ENCODE measurements at places on chromosomes 12 and 14.
A peak's percentile ranks its signal among the peaks of the same experiment; 100 is the strongest.

- peaks cover 40% of the 10 kb centered on the region for H3K4me1 ChIP-seq
- H3K4me3 ChIP-seq = no peak overlapping the region
- H3K27me3 ChIP-seq = no peaks in the 10 kb centered on the region
- no peaks in the 10 kb centered on the region for H3K36me3 ChIP-seq
Observed at GRCh38 chr14:68612049-68612448, 180.8 kb downstream of the ZFP36L1 start.

DNA sequence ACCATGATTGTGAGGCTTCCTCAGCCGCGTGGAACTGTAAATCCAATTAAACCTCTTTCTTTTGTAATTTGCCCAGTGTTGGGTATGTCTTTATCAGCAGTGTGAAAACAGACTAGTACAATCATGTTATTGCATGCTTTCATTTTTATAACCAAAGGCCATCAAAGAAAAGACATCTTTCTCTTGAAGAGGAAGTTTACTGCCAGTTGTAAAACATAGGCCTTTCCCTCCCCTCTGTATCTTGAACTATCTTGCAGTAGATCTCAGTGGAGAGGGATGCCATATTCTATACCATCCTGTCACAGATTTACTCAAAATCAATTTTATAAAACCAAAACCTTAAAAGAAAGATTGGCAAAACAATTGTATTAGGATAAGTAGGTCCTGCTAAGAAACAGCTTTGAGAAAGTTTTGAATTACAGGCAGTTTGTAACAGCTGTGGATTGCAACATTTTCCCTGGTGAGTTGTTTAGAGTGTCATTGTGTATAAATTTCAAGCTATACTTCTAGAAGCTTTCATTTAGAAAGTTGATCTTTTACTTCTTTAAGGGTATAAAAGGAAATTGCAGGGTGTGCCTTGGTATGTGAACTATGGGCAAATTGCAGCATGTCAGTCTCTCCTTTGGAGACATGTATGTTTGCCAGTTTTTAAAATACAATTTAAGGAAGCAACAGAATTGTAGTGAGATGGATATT is 128.0 kb downstream of the ATP23 start:
- no peaks in the 10 kb centered on the region for H3K27me3 ChIP-seq
- H3K4me3 ChIP-seq = no peak overlapping the region
- H3K27ac ChIP-seq = no peak overlapping the region
- no peak for DNase-seq
- H3K36me3 ChIP-seq = no peaks in the 10 kb centered on the region

DNA sequence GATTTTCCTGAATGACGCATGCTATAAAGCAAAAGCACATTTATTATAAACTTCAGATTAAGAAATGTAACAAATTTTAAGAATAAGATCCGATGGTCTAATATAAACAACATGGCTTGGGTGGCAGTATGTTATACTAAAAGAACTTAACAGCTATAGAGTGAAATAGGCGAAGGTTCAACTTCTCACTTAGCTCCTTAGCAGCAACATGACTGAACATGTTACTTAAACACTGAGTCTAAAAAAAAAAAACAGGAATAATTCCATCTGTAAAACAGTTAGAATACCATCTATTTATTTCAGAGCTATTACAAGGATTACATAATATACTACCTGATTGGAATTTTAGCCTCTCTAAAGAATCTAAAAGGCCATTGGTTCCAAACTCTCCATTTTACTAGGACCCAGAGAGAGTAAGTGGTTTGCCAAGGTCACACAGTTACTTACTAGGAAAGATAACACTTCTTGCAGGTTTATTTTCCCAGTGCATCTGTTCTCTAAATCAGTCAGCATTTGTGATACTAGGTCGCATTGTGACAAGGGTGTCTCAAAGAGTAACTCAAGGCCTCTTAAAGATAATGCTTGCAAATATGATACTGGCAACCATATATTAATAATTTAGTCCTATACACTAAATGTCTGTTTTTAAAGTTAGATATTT is 14.8 kb downstream of the OSBPL8 start:
- H3K4me1 ChIP-seq = peaks cover 24% of the 10 kb centered on the region
- no peaks in the 10 kb centered on the region for H3K36me3 ChIP-seq
- H3K27ac ChIP-seq = no peak overlapping the region
- DNase-seq = no peak
- no peaks in the 10 kb centered on the region for H3K27me3 ChIP-seq
- H3K4me3 ChIP-seq = no peak overlapping the region

GRCh38 chr12:123026094-123026853 is 45.8 kb downstream of the ARL6IP4 start:
- no peaks in the 10 kb centered on the region for H3K4me1 ChIP-seq
- H3K36me3 ChIP-seq = peaks cover 1% of the 10 kb centered on the region
- H3K4me3 ChIP-seq = no peak overlapping the region
- DNase-seq = no peak
- no peak overlapping the region for H3K27ac ChIP-seq

GRCh38 chr12:69239922-69240630 is 707 bp downstream of the CPSF6 start:
- H3K4me1 ChIP-seq = peaks cover 33% of the 10 kb centered on the region
- no peaks in the 10 kb centered on the region for H3K36me3 ChIP-seq
- peak overlapping the region; percentile 99 for H3K27ac ChIP-seq
- H3K27me3 ChIP-seq = no peaks in the 10 kb centered on the region
- H3K4me3 ChIP-seq = peak overlapping the region; percentile 92

- H3K36me3 ChIP-seq = no peaks in the 10 kb centered on the region
- no peak for DNase-seq
- peaks cover 12% of the 10 kb centered on the region for H3K27me3 ChIP-seq
- no peak overlapping the region for H3K27ac ChIP-seq
Observed at GRCh38 chr14:91586410-91586809, 76.3 kb upstream of the PPP4R3A start.

GRCh38 chr12:75349946-75350345 is 15.5 kb downstream of the GLIPR1L1 start:
- no peak overlapping the region for H3K27ac ChIP-seq
- H3K27me3 ChIP-seq = no peaks in the 10 kb centered on the region
- no peaks in the 10 kb centered on the region for H3K36me3 ChIP-seq

GRCh38 chr12:90854136-90854689 is 100.8 kb downstream of the CCER1 start:
- DNase-seq = no peak
- no peaks in the 10 kb centered on the region for H3K27me3 ChIP-seq
- H3K4me3 ChIP-seq = no peak overlapping the region
- no peak overlapping the region for H3K27ac ChIP-seq
- peaks cover 3% of the 10 kb centered on the region for H3K4me1 ChIP-seq
- H3K36me3 ChIP-seq = no peaks in the 10 kb centered on the region

GRCh38 chr12:62296001-62296400 is 35.8 kb downstream of the USP15 start:
- no peaks in the 10 kb centered on the region for H3K4me1 ChIP-seq
- no peak for DNase-seq
- H3K4me3 ChIP-seq = no peak overlapping the region
- H3K36me3 ChIP-seq = peaks cover 26% of the 10 kb centered on the region
- H3K27me3 ChIP-seq = no peaks in the 10 kb centered on the region
- no peak overlapping the region for H3K27ac ChIP-seq

DNA sequence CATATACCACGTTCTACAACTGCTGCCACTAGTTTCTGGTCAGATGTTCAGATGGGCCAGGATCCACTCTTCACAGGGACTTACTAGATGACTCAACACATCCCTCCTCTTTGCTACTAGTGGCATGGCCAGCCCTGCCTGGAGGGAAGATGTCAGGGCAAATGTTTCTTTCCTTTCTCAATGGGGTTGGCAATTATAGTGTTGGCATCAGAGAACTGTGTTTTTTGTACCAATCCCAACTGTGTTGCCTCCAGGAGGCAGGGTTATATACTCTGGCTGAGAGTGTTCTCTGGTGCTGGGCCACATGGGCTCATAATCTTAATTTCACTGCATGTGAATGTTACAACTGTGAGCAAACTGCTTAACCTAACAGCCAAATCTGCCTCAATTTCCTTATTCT is 69.9 kb upstream of the AVPR1A start:
- H3K4me3 ChIP-seq = no peak overlapping the region
- no peaks in the 10 kb centered on the region for H3K36me3 ChIP-seq
- H3K27me3 ChIP-seq = no peaks in the 10 kb centered on the region
- H3K27ac ChIP-seq = no peak overlapping the region
- H3K4me1 ChIP-seq = peaks cover 3% of the 10 kb centered on the region

DNA sequence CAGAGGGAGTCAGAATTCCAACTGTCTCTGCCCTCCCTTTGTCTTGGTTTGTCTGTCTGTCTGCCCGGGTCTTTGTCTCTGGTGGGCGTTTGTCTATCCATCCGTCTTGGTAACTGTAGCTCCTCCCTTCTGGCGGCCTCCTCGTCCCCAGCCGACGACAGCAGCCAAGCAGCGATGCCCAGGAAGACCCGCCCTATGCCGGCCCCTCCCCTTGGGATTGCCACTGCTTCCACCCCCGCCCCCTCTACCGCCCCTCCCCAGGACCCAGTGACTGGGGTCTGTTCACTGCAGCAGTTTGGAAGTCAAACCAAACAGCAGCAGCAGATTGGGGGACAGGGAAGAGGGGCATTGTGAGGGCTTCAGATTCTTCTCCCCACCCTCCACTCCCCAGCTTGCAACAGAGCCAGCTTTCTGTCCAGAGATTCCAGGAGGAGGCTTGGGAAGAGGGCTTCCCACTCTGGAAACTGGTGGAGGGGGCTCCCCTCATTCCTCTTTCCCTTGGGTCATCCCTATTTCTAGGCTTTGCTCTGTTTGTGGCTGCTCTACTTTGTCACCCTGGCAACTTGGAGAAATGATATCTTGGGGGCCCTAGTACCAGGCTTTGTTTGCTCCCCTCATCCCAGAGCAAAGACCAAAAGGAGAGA is 2.4 kb upstream of the RARG start:
- no peak overlapping the region for H3K4me3 ChIP-seq
- H3K27ac ChIP-seq = peak overlapping the region; percentile 99
- no peaks in the 10 kb centered on the region for H3K36me3 ChIP-seq

- no peak overlapping the region for H3K27ac ChIP-seq
- DNase-seq = no peak
- H3K4me3 ChIP-seq = no peak overlapping the region
- peaks cover 23% of the 10 kb centered on the region for H3K4me1 ChIP-seq
- no peaks in the 10 kb centered on the region for H3K27me3 ChIP-seq
Observed at GRCh38 chr14:74963705-74964271, 8.4 kb upstream of the PGF start.

GRCh38 chr12:109302358-109302757 is 6.7 kb downstream of the FOXN4 start:
- H3K36me3 ChIP-seq = no peaks in the 10 kb centered on the region
- DNase-seq = no peak
- H3K27ac ChIP-seq = no peak overlapping the region
- H3K27me3 ChIP-seq = peaks cover 29% of the 10 kb centered on the region

- no peak overlapping the region for H3K27ac ChIP-seq
- no peaks in the 10 kb centered on the region for H3K27me3 ChIP-seq
- no peak for DNase-seq
Observed at GRCh38 chr14:103916636-103917262, 11.5 kb upstream of the TDRD9 start.

DNA sequence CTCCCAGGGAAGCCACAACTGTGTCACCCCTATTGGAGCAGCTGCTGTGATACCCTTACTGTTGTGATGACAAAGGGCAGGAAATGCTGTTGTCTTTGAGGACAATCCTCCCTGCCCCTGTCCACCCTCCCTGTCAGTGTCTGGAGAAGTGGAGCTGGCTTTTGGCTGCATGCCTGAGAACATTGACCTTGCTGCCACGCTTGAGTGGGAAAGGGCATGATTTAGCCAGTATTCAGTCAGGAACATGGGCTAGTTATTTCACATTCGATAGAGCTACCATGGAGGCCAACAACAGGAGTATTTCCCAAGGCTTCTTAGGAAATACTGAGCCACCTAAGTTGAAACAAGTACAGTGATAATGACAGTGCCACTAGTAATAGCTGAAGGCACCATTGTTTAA is 59.4 kb downstream of the MYRFL start:
- H3K27me3 ChIP-seq = no peaks in the 10 kb centered on the region
- no peak for DNase-seq
- H3K27ac ChIP-seq = no peak overlapping the region

DNA sequence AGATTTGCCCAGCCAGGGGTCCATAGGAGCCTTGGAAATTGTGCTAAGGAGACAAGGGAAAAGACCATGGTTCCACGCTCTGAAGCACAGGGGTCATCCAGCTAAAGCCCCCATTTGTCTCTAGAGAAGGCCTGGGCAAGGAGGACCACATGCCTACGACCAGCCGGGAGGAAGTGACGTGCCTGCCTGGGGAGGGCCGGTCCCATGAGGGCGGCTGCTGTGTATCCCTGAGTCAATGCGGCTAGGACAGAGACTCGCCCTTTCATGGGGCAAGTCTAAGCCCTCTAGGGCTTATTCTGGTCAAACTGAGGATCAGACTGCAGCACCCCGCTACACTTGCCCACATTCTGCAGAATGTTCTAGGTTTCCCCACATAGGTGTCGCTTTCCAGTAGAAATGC is 20.6 kb upstream of the RIN3 start:
- no peak for DNase-seq
- H3K36me3 ChIP-seq = no peaks in the 10 kb centered on the region
- no peaks in the 10 kb centered on the region for H3K27me3 ChIP-seq
- no peak overlapping the region for H3K27ac ChIP-seq
- no peak overlapping the region for H3K4me3 ChIP-seq

GRCh38 chr12:11686120-11686519 is 36.6 kb downstream of the ETV6 start:
- H3K27ac ChIP-seq = no peak overlapping the region
- H3K36me3 ChIP-seq = no peaks in the 10 kb centered on the region
- peaks cover 37% of the 10 kb centered on the region for H3K4me1 ChIP-seq
- DNase-seq = no peak
- no peak overlapping the region for H3K4me3 ChIP-seq
- H3K27me3 ChIP-seq = no peaks in the 10 kb centered on the region

DNA sequence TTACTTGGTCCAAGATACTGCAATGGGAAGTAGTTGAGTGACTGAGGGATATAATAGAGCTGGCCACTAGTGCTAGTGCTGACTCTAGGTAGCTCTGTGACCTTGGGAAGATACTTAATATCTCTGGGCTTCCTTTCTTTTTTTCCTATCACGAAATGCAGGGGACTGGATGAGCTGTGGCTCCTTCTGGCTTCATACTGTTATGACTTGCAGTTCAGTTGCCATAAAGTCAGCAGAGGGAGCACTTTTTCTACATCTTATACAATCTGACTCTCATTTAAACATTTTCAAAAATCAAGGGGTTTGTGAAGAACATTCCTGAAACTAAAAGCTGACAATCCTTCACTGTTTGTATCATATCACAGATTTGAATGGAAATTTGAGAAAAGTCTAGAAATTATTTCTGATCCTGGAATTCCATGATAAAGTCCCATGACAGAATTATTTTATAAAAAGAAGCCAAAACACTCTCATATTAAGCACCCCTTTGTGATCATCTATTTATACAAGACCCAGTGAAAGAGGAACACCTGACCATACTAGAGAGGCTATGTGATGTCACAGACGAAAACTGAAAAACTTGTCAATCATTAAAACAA is 5.3 kb downstream of the BHLHE41 start:
- H3K4me1 ChIP-seq = peaks cover 61% of the 10 kb centered on the region
- DNase-seq = no peak
- no peaks in the 10 kb centered on the region for H3K36me3 ChIP-seq
- no peak overlapping the region for H3K27ac ChIP-seq
- H3K4me3 ChIP-seq = no peak overlapping the region

GRCh38 chr14:104363891-104364760 is 215.4 kb upstream of the C14orf180 start:
- no peaks in the 10 kb centered on the region for H3K36me3 ChIP-seq
- peak; percentile 75 for DNase-seq
- no peak overlapping the region for H3K27ac ChIP-seq
- no peaks in the 10 kb centered on the region for H3K4me1 ChIP-seq
- no peak overlapping the region for H3K4me3 ChIP-seq
